ENCODE measurements at places on chromosomes 7 and 10.

GRCh38 chr10:110218632-110219031 lies 11.2 kb downstream of the MXI1 start:
- DNase-seq, result no peak

GRCh38 chr7:3067606-3068380 lies 24.1 kb upstream of the CARD11 start:
- DNase-seq, result no peak

DNA sequence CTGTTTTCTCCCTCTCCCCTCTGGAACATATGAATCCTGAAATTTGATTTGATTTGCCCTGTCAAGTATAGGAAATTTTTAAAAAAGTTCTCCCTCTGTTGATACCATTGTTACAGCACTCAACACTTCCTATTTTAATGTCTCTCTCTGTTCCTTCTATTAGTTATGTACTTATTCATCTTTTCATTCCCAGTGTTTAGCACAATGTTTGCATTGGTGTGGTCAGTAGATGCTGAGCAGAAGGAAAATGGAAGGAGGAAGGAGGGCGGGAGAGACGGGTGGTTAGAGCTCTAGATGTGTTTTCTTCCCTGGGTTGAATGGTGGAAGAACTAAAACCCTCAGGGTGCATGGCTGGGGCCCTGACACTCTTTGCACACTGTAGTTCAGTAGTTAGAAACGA lies 79.5 kb downstream of the WNT2 start:
- no peak for DNase-seq

DNA sequence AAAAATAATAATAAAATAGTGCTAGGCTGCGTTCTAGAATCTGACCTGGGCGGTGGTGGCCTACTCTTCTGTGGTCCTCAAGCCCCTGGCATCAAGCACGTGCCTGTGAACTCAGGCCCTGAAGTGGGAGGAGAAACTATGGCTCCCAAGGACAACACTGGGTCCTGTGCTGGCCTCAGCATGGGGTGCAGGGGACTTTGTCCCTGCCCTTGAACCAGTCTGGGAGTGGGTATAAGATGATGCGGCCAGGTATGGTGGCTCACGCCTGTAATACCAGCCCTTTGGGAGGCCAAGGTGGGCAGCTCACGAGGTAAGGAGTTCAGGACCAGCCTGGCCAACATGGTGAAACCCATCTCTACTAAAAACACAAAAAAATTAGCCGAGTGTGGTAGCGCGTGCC lies 5.5 kb downstream of the ZP3 start:
- no peak for DNase-seq

DNA sequence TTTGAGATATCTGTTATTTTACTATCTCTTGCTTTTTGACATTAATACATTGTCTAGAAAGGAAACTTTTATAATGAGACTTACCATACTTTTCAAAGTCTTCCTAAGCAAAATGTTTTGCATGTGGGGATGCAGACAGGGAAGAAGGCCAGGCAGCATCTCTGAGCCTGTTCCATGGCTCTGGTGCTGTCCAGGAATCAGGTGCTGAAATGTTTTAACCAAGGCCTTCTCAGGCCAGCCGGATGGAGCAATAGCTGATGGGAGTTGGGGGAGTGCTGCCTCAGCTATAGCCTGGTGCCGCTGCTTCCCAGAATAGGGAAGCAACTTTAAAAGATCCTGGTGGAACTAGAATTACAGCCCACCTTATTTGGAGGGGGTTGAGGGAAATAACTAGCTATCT lies 38.5 kb downstream of the CRTAC1 start:
- DNase-seq, result no peak

DNA sequence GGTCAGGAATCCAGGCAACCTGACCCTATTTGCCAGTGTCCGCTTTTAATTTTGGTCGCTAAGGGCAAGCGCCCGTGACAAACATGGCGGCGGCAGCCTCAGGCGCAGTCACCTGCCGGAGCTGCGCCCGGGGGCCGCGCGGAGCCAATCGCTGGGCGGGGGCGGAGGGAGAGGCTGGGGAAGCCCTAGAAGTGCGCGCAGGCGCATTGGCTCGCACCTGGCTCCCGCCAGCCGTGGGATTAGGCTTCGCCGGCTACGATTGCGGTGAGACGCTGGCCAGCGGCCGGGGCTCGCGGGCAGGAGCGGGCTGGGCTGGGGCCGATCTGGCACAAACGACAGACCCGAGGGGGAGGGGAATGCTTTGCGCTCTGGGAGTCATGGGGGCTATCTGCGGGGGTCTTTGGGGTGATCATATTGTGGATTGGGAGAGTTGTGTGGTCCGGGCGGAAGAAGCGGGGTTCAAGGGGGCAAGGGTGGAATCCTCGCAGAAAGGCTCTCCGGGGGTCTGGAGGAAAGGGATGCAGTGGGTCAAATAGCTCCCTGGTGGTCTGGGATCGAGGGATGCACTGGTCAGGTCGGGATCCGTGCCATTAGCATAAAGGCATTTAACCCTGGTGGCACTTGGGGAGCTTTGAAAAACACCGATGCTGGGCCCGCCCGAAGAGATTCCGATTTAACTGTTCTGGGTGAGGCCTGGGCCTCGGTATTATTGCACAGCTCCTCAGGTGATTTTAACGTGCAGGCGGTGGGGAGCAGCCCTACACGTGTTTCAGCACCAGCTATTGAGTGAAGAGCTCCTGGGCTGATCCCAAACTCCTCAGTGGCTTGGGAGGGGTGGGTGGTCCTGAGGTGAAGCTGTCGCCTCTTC lies 10.1 kb upstream of the C10orf95 start:
- DNase-seq, result peak; percentile 97
